ENCODE measurements at places on chromosomes 11 and 22.

GRCh38 chr11:124499711-124500110 lies 43.7 kb downstream of the OR8B12 start:
- no peak for DNase-seq

- peak; percentile 12 for DNase-seq
Observed at GRCh38 chr11:68002938-68003845, 705 bp downstream of the UNC93B1 start.

DNA sequence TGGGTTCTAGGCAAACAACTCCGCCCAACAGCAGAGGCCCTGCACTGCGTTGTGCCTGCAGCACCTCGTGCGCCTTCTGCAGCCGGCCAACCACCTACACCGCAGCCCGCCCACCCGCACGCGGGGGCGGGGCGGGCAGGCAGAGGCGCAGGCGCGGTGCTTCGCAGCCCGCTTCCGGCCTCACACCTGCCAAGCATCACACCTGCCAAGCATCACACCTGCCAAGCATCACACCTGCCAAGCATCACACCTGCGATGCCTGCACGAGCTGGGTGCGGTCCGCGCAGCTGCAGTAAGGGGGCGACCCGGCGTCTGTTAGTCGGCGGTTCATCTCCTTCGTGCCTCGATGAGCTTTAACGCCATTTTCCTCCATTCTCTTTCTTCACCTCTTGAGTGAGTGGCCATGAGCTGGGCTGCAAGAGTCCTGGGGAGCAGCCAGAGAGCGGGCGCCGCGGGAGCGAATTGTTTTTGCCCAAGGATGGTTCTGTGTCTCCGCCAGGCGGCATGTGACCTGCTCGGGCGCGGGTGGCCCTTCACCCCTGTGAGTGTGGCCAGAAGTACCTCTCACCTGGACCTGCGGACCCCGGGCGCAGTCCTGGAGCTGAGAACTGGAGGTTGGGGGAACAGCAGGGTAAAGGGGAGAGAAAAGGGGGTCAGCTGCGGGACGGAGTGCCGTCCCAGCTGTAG lies at the start of gene LDHAL6A:
Gene LDHAL6A (plus strand): TSS at position 171 of the 687 bp plus-strand sequence. CDS start 825 bp downstream, outside the sequence.
- no peak for DNase-seq

GRCh38 chr22:39308614-39309363 lies 10.6 kb downstream of the RPL3 start:
- DNase-seq, result no peak

DNA sequence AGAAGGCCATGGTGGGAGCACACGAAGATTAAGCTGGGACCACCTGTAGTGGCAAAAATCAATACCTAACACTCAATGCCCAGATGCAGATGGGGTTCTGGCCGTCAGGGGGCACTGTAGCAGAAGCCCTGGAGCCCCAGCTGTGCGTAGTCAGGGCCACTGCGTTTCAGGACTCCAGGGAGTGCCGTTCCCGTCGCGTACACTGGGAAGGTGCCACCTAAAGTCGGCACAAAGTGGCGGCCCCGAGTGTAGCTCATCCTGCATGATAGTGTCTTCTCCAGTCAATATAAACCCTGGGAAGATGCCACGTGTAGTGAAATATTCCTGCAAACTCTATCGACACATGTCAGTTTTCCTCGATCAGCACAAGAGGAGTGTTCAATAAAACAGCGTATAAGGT lies 123.8 kb upstream of the NTM start:
- DNase-seq, result no peak

DNA sequence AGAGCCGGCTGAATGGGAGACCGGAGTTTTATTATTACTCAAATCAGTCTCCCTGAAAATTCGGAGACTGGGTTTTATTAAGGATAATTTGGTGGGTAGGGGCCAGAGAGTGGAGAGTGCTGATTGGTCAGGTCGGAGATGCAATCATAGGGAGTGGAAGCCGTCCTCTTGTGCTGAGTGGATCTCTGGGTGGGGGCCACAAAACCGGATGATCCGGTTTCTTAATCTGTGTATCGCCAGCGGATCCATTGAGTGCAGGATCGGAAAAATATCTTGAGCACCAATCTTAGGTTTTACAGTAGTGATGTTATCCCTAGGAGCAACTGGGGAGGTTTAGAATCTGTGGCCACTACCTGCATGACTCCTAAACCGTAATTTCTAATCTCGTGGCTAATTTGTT lies 886 bp upstream of the NIPSNAP1 start:
- DNase-seq, result peak; percentile 33
